ENCODE measurements at places on chromosomes 4 and X. TPM values are rescaled to one million over a fixed set of nuclear protein-coding genes. Genes with fewer than 3 reads are reported as not detected.

Gene WNK3
- total RNA-seq, result 5.2 TPM

Gene IL9R
- total RNA-seq, result 0.54 TPM

Gene FUNDC1
- 11.3 TPM for total RNA-seq

Gene KIT
- total RNA-seq, result 25.7 TPM
